ENCODE measurements at places on chromosomes 5 and 9. TPM values are rescaled to one million over a fixed set of nuclear protein-coding genes. Genes with fewer than 3 reads are reported as not detected.

FGF1 gene
- total RNA-seq, result not detected

DNA sequence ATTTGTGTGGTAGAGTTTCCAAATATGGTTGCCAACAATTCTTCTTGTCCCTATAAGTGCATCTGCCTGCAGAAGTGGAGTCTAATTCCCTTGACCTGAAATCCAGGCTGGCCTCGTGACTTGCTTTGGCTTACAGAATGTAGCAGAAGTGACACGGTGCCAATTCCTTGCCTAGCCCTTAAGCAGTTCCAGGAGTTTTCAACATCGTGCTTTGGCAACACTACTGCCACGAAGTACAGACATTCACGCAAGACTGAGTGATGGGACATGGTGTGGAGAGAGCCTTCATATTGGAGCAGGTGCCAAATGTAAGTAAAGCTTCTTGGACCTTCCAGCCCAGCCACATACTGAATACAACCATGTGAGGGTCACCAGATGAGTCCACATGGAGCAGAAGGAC lies 92.9 kb upstream of the NEK6 start:
- DNase-seq, result no peak
- no peaks in the 10 kb centered on the region for H3K4me1 ChIP-seq
- no peaks in the 10 kb centered on the region for H3K36me3 ChIP-seq

GRCh38 chr5:139645430-139645871 lies 2.7 kb upstream of the CXXC5 start:
- DNase-seq, result no peak
- H3K4me1 ChIP-seq, result peaks cover 40% of the 10 kb centered on the region
- H3K27ac ChIP-seq, result no peak overlapping the region
- H3K27me3 ChIP-seq, result peaks cover 46% of the 10 kb centered on the region
- no peaks in the 10 kb centered on the region for H3K36me3 ChIP-seq

KCNV2 gene
- not detected for total RNA-seq

GRCh38 chr9:88873635-88874034 lies 117.6 kb upstream of the S1PR3 start:
- H3K36me3 ChIP-seq, result peaks cover 6% of the 10 kb centered on the region
- H3K27me3 ChIP-seq, result peaks cover 8% of the 10 kb centered on the region
- DNase-seq, result no peak
- H3K4me1 ChIP-seq, result peaks cover 17% of the 10 kb centered on the region
- no peak overlapping the region for H3K27ac ChIP-seq
- H3K4me3 ChIP-seq, result no peak overlapping the region

GRCh38 chr5:130331332-130331731 lies 427.1 kb downstream of the CHSY3 start:
- no peak overlapping the region for H3K27ac ChIP-seq
- no peaks in the 10 kb centered on the region for H3K36me3 ChIP-seq
- DNase-seq, result no peak
- H3K4me3 ChIP-seq, result no peak overlapping the region
- no peaks in the 10 kb centered on the region for H3K27me3 ChIP-seq

ANKRD18A gene
- total RNA-seq, result 7.6 TPM

BOD1 gene
- total RNA-seq, result 126 TPM

NCS1 gene
- 67.8 TPM for total RNA-seq

DNA sequence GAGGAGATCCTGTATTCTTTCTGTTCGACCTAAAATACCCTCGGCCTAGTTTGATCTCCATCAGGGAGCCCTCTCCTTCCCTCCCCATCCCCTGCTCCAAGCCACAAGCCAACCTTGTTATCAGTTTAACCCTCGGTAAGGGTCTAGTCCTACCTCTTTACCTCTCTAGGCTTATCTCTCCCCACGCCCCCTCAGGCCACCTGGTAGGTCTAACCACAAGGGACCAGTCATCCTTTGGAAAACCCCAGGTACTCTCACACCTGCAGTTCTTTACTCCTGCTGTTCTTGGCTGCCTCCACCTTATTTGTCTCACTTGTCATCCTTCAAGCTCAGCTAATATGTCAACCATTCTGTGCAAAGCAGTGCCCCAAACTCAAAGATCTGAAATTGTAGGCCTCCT lies 78.7 kb downstream of the RAD23B start:
- peaks cover 24% of the 10 kb centered on the region for H3K4me1 ChIP-seq
- H3K27me3 ChIP-seq, result no peaks in the 10 kb centered on the region
- peak overlapping the region; percentile 27 for H3K27ac ChIP-seq
- DNase-seq, result no peak
- H3K4me3 ChIP-seq, result no peak overlapping the region

DNA sequence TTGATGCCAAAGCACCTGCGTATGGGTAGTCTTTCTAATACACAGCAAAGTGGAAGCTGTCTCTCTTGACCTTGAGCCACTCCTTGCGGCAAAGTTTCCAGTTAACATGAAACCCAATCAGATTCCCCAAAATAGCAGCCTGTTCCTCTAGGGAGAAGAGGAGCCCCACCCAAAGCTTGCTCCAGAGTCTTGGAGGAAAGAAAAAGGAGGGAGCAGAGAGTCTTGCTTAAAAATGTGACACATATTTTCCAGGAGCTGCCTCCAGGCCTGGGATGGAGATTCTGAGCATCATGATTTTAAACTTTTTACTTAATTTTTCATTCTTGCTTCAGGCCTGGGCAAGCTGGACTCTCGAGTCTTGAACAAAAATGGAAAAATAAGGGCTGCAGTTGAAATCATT lies 223.5 kb upstream of the TNC start:
- no peak for DNase-seq
- H3K27me3 ChIP-seq, result peaks cover 6% of the 10 kb centered on the region

DNA sequence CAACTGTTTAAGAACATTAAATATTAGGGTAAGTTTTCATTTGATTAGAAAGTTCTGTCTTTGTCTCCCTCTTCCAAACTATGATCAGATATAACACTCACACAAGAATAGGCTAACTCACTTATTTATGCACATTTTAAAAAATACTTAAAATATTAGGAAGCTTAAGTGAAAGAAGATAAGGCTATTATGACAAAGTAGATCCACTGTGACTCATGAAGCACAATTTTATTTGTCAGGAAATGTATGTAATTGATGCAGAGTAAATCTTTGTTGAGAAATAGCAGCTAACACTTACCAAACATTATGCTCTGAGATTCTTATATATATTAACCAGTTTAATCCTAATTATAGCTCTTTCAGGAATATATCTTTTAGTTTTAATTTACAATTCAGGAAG lies 560.6 kb downstream of the CSNK1G3 start:
- H3K4me1 ChIP-seq, result peaks cover 16% of the 10 kb centered on the region
- no peak for DNase-seq
- H3K27me3 ChIP-seq, result no peaks in the 10 kb centered on the region
- peaks cover 3% of the 10 kb centered on the region for H3K36me3 ChIP-seq

DNA sequence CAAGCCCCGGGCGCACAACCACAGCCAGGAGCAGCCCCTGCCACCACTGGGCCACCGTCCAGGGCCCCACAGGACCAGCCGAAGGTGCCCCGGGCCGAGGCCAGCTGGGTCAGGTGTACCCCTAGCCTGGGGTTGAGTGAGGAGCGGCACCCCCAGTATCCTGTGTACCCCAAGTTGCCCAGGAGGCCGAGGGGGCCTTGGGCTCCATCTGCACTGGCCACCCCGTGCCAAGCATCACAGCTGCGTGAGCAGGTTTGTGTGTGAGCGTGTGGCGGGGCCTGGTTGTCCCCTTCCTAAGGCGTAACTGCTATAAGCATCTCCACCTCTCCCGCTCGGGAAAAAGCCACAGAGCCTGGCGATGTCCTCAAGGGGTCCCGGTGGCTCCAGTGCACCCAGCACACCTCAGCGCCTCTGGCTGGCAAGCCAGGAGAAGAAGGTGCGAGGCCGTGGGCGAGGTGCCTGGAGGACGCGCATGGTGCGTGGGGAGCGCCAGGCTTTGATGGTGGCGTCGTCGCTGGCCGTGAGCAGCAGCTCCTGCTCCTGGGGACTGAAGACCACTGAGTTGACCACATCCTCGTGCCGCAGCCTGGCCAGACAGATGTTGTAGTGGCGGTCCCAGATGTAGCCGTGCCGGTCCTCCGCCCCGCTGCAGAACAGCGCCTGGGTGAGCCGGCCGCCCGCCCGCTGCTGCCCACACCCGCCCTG lies 3.9 kb downstream of the FBXW5 start:
- no peak overlapping the region for H3K4me3 ChIP-seq
- peaks cover 15% of the 10 kb centered on the region for H3K36me3 ChIP-seq
- H3K4me1 ChIP-seq, result peaks cover 3% of the 10 kb centered on the region
- H3K27ac ChIP-seq, result no peak overlapping the region

- H3K4me3 ChIP-seq, result no peak overlapping the region
- H3K27me3 ChIP-seq, result no peaks in the 10 kb centered on the region
- H3K36me3 ChIP-seq, result peaks cover 5% of the 10 kb centered on the region
- H3K27ac ChIP-seq, result no peak overlapping the region
Observed at GRCh38 chr9:12739014-12739652, 35.7 kb upstream of the LURAP1L start.

GRCh38 chr9:70400107-70400892 lies 14.2 kb downstream of the KLF9 start:
- no peak overlapping the region for H3K27ac ChIP-seq
- no peaks in the 10 kb centered on the region for H3K4me1 ChIP-seq
- H3K36me3 ChIP-seq, result no peaks in the 10 kb centered on the region
- no peak for DNase-seq
- H3K4me3 ChIP-seq, result no peak overlapping the region
- no peaks in the 10 kb centered on the region for H3K27me3 ChIP-seq

Data from neural crest cell (in vitro differentiated cells).